EH (cell line): ENCODE measurements at places on chromosomes 4 and X.

DNA sequence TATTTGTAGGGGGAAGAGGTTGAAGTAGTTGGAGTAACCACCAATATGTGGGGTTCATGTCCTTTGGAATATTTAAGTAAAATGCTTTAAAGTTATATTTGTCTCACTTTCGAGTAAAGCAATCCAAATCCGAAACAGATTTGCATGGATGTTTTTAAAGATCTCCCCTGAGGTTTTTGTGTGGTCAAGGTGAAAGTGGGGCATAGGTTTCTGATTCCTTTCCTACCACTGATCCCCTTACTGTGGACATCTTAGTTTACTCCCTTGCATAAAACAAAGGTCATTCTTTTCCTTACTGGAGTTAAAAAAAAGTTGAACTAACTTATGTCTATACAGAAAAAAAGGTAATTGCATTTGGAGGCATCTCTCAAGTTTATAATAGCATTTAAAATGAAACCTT lies 71.9 kb upstream of the PHOX2B start:
- DNase-seq: no peak

DNA sequence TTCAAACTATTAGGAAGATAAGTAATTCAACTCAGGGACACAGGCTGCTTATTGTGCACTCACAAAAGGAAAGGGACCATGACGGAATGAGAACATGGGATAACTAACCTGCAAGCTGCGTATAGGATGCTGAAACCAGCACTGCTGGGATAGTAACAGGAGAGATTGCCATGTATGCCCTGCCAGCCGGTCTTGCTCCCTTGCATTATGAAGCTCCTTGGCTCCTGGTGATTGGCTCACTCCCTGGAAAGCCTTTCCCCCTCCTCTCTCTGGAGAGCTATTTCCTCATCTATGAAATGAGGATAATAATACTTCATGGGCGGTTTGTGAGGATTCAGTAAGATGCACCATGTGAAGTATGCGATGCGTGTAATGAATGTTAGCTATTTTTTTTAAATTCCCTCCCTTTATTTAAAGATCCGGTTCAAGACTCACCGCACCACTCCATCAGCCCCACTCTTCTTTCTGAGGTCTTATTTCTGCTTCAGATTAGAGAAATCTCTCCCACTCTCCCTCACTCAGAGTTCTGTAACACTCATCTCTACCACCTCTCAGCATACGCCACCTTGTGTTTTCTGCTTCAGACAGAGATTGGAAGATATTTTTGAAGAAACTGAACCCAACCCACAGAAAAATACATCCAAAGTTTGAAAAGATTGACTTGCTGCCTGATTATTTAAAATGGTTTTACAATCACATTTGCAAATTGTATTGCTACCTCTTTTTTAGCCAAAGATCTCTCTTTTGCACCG lies 18.4 kb downstream of the MSMO1 start:
- no peak for DNase-seq

DNA sequence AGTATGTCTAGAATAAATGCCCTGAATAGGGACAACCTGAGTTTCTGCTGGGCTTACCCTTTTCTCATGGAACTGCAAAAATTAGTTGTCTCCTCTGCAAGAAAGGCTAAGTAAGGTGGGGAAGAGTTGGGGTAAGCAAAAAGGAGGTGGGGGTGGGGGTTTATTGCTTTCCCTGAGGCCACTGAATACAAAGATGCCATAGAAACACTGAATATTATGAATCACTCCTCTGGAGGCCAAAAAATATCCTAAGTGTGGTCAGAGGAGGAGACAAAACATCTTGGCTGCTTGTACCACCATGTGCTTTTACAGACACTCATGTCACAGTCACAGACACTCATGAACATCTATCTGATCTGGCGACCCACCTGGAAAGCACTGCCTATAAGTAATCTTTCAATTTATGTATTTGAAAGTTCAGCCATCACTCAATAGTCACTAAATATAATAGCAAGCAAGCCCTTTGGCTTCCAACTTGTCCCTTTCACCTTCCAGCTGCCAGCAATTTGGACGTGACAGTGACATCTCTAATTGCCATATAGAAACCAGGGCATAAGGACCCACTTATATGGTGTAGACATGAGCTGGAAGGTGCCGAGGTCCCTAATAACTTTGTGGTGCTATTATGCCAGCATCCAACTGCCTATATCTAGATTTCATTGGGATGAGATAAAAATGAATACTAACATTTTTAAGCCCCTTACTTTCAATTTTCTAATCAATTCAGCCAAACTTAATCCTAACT lies 122.7 kb upstream of the CBR4 start:
- DNase-seq: peak; percentile 41

- DNase-seq: peak; percentile 32
Measured at GRCh38 chrX:3651277-3651676, 62.2 kb downstream of the PRKX start.

- DNase-seq: peak; percentile 55
Measured at GRCh38 chr4:126051689-126052424, 737.1 kb downstream of the FAT4 start.

DNA sequence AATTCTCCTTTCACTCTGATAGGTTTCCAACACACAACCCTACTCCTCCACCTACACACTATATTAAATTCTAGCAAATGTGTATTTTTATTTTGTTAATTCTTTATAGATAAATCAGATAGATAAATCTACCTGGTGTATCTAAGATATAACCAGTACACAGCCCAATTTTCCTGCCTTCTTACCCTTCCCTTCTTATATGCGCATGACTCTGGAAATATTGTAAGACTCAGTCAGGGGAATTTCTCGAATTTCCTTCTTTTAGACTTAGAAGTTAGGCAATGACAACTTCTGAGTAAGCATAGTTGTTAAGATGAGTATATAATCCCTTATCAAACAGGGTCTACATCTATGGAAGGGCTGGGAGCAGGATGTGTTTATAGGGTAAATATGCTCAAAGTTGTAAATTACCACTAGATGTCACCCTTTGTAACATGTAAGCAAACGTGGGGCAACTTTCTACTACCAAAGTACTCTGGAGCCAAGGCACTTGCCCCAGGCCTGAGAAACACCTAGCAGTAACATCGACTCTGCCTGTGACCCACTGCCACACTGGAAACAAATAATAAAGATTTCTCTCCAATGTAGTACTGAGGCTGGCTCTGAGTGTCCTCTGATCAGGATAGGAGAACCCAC lies 444.7 kb downstream of the IQCM start:
- DNase-seq: peak; percentile 65

GRCh38 chr4:165403637-165404036 lies 24.8 kb downstream of the CPE start:
- DNase-seq: no peak

- DNase-seq: no peak
Measured at GRCh38 chr4:69970071-69970470, 4.5 kb upstream of the CSN2 start.

DNA sequence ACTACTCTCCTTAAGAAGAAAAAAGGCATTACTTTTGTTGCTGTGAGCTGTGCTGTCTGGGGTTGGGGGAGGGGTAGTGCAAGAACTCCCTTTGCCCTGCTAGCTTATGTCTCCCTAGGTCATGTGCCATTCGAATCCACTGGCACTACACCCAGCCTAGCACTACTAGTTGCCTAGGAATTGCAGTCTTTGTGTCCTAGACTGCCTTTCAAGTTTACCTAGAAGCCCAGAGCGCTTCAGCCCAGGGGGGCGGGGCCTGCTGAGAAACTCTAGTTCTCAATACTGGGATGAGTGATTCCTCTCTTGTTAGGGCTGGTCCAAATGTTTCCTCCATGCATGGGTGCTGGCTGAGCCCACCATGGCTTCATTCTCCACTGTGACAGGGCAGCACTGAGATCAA lies 1011.5 kb downstream of the PCDH19 start:
- DNase-seq: no peak

DNA sequence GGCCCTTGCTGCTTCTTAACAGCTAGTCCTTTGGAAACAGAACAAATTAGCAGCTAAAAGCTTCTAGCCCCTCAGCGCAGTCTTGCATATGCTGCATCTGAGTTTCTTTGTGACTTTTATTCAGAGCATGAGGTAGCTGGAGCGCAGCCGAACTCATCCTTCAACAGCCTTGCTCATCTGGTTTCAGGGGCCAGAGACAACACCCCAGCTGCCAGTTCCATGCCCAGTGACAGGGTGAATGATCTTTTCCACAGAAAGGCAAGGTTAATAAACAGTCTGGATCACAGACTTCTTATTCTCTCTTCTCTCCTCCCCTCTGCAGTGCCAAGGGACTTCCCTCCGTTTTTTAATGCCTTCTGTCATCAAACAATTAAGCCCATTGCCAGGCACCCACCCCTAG lies 216.6 kb upstream of the INTU start:
- DNase-seq: no peak

DNA sequence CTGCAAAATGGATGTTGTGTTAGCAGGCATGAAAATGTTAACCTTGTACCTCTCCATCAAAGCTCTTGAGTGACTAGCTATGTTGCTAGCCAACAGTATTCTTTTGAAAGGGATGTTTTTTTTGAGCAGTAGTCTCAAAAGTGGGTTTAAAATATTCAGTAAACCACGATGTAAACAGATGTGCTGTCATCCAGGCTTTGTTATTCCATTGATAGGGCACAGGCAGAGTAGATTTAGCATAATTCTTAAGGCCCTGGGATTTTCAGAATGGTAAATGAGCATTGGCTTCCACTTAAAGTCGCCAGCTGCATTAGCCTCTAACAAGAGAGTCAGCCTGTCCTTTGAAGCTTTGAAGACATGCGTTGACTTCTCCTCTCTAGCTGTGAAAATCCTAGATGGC lies 18.4 kb downstream of the FGF2 start:
- no peak for DNase-seq

DNA sequence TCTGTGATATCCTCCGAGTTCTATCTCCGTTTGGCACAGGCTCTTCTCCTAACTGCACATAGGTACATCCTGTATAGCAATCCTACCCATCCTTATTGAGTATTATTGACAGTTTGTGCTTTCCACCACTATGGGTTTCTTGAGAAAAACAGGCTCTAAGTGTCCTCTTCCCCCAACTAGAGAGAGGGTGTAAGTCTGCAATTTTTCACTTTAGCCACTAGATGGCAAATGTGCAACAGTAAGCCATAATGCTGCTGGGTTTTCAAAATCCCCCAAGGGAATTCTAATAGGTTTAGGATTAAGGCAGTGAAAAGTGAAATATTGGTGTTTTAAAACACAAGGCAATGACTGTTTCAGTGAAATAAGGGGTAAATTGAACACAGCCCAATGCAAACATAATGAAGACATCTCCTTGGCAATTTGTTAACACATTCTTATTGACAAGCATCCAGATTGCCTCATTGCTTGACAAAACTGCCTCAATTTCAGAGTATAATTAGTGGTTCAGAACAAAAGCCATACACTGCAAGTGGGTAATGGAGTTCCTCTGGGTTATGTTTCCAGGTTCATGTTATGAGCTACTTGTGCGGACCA lies 239.0 kb upstream of the HTR2C start:
- peak; percentile 1 for DNase-seq

DNA sequence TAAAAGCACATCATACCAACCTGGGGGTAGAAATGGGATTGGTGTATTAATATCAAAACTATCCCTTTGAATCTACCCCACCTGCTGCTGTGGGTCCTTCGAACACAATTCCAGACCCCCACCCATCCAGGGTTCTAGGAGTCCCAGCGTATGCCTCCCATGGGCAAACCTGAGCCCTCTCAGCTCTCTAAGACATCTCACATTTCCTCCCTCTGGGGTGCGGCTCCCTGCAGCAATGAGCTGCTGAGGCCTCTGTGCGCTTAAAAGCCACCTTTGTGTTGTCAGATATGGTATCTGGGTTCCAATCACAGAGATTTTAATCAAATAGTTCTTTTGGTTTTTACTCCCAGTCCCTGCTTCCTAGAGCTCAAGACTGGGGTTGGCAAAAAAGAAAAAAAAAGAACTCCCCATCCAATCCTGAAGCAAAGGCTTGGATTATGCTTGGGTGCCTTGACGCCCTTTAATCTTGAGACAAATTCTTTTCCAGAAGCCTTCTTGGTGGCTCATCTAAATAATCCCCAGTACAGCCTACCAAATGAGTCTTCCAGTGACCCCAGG lies 37.5 kb upstream of the NOCT start:
- DNase-seq: no peak

DNA sequence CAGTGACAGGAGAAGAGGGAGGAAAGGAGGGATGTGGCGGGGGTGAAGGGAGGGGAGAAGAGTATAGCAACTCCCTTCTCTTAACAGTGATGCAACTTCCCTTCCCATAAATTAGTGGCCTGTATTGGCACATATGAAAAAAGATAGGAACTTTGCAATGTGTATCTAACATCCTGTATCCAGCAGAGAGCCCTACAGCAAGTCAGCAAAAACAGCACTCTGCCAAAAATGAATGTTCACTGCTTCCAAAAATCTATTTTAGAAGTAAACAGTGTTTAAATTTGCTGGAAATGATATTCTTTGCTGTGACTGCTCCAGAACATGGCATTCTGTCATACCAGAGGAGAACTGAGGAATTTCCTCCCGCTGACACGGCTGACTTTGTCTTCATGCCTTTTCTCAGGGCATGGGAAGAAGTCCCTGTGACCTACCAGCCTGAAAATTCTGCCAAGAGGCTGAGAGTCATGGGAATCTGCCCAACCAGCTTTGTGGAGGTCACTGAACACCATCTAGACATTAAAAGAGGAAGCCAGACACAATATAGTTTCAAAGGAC lies 343.4 kb upstream of the RASGEF1B start:
- no peak for DNase-seq

DNA sequence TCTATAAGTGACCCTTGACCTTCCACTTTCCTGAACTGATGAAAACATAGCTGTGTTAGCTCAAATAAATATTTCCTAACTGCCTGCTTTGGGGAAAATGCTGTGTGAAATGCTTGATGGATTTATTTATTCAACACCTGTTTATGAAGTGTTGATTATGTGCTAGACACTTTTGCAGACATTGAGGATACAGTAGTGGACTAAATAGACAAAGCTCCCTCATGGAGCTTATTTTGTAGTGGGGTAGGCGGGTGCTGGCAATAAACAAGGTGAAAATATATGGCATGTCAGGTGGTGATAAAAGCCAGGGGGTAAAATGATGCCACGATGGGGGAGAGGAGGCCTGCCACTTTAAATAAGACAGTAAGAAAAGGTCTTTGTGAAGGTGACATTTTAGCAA lies 50.2 kb upstream of the TLR3 start:
- DNase-seq: no peak

GRCh38 chr4:75653845-75654503 lies 19.2 kb downstream of the G3BP2 start:
- peak; percentile 51 for DNase-seq

GRCh38 chr4:38128478-38129459 lies 168.6 kb downstream of the PTTG2 start:
- DNase-seq: peak; percentile 41

GRCh38 chrX:145654486-145654885 lies 163.1 kb upstream of the SLITRK2 start:
- DNase-seq: no peak

GRCh38 chr4:165754664-165755063 lies 118.4 kb upstream of the TLL1 start:
- no peak for DNase-seq

DNA sequence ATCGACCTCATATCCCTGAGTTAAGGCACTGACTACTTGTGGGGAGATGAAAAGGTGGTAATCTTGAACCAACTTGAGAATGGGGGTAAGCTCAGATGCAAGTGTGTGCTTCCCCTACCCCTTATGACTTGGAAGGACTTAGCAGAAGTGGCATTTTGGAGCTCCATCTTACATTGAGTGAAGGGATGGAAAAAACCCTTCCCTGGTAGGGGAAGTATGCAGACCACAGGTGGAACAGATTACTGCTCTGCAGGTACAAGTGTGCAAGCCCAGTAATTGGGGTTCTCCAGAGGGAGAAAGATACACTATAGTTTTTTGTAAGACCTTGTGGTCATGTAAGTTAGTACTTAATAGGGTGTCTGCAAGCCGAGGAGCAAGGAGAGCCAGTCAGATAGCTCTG lies 12.2 kb upstream of the WDR1 start:
- DNase-seq: no peak

- DNase-seq: no peak
Measured at GRCh38 chrX:39550795-39551361, 546.9 kb downstream of the BCOR start.
